ENCODE measurements at places on chromosomes 3 and 15.

- DNase-seq = no peak
Observed at GRCh38 chr15:52924630-52925029, 134.5 kb upstream of the ONECUT1 start.

DNA sequence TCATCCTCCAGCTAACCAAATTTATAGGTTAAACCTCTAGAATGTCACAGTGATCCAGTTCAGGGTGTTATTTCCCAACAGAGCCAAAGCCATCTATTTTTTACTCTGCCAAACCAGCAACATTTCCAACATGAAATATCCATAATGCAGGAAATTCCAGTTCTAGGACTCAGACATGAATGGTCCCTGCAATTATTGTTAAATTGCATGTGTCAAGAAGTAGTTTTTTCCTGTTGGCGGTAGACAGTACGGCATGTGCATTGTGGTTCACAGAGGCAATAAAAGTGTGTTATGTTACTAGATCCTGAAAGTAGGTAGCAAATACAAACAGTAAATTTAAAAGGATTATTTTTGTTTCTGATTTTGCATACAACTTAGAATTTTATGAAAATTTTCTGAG is 215.7 kb upstream of the THBS1 start:
- DNase-seq = no peak

- DNase-seq = no peak
Observed at GRCh38 chr15:49495993-49496753, 73.1 kb downstream of the FGF7 start.

- no peak for DNase-seq
Observed at GRCh38 chr3:127789051-127789450, 33.3 kb downstream of the MGLL start.

DNA sequence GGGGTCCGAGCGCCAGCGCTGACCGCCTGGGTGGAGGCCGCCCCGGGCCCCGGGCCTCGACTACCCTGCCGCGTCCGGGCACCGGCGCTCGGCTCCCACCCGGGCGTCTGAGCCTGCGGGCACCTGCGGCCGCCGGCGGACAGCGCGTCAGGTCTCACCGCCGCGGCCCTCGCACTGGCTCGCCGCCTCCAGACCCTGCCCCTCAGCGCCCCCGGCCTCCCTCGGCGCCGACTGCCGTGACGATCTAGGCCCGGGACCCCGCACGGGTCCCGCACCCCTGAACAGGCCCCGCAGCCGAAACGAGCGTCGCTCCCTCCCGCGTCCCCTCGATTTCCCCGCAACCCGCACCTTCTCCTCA is 297 bp downstream of the PRC1 start:
- no peak for DNase-seq

GRCh38 chr3:157718800-157719199 is 215.6 kb upstream of the VEPH1 start:
- DNase-seq = no peak

GRCh38 chr3:185216607-185216958 is 37.3 kb downstream of the EHHADH start:
- no peak for DNase-seq

DNA sequence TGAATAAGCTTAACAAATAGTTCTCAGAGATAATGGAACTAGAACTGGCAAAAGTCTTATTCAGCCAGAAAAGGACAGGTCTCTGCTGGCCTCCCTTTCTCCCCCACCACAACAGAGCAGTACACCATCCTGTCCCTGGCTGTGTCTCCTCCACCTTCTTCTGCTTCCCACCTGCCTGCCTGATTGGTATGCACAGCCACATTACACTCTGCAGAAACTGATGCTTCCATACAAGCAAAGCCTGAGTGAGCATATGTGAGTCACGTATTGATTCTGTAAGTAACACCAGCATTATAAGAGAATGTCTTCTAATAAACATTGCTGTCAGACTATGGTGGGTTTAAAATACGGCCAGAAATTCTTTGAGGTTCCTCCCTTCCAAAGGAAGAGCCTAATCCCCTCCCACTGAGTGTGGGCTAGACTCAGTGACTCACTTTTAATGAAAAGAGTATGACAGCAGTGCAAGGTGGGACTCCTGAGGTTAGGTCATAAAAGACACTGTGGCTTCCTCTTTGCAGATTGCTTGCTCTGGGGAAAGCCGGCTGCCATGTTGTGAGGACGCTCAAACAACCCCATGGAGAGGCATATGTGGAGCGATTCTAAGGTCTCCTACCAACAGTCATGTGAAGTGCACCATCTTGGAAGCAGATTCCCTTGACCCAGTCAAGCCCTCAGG is 44.4 kb downstream of the ANXA2 start:
- no peak for DNase-seq

GRCh38 chr15:56672721-56673120 is 60.6 kb downstream of the ZNF280D start:
- no peak for DNase-seq

DNA sequence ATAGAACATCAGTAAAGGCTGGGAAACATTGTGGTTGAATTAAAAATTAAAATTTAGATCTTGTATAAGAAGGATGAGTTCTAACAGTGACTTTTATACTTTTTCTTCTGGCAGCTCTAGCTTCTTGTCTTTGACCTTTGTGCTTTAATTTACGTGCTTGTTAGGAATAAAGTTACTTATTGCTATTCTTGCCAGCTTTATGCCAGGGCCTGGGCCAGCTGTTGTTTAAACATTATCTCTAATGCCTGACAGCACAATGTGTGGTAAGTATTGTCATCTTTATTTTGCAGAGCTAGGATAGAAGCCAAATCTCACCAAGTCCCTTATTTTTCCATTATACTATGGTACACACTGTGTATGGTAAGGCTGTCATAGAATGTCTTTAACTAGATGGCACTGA is 766.7 kb upstream of the GOLIM4 start:
- DNase-seq = no peak

DNA sequence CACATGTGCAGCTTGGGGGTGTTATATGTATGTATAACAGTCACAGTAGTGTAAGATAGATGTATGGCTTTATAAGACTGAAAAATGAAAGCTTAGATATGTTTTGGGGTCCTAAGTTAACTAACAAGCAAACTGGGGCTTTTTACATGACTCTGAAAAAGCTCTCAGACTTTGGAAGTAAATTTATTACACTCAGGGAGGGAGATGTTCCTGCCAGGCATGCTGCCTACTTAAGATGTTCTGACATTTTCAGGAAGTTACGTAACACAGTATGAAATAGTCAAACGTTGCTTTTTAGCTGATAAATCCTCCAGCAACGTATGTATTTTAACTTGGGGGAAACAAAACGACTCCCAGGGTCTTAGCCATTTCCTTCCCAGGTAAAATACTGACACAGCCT is 1.7 kb upstream of the IFT57 start:
- DNase-seq = no peak

All from activated naive CD4-positive, alpha-beta T cell treated with anti-CD3 and anti-CD28 coated beads, Interleukin-2, amount 10 ng/mL, durations not matched to agents 7 days and 5 days (primary cell).